ENCODE measurements at places on chromosomes 7 and 10.

- no peak for DNase-seq
Measured at GRCh38 chr10:52785418-52785817, 12.8 kb upstream of the MBL2 start.

DNA sequence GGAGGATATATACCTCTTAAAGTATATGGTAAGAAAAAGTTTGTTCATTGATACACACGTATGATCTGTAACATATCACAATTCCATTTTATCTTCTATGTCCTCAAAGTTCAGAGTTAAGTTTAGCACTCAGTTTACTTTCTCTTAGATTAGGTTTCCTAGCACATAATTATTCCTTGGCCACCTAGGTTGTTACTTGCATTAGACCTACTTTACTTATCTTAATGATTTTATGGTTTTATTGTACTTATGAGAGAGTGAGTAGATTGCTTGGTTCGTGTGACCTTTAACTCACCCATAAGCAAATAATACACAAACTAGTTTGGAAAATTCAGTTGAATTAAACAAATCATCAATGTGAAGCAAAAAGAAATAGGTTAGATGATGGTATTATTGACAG lies 33.9 kb upstream of the SP4 start:
- no peak for DNase-seq

- no peak for DNase-seq
Measured at GRCh38 chr10:30959836-30960210, 71.8 kb downstream of the ZNF438 start.

GRCh38 chr7:131932271-131932670 lies 375.8 kb upstream of the PODXL start:
- no peak for DNase-seq

GRCh38 chr10:96764425-96765060 lies 44.2 kb upstream of the PIK3AP1 start:
- no peak for DNase-seq

DNA sequence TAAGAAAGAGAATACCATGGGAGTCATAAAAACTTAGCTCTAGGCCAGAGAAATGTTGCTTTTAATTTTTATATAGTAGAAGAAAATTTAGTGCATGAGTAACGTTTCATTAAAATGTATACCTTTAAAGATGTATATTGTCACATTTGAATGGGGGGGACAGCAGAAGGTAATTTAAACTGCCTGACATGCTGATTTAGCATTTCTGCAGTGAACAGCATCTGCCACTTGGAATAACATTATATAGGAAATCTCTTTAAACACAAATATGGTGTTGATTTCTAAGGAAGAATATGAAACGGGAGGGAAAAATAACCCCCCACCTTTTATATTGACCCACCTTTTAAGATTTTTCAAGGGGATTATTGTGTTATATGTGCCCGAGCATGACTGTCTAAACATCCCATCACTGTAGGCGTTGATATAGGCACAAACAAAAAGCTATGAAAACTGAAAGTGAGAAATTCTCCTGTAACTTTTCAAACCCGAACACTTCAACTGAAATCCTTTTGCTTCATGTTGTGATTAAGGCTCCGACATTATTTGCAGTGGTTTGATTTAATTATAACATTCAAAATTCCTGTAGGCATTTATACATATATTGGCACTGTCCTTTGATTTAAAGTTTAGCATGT lies 244.7 kb upstream of the CELF2 start:
- no peak for DNase-seq

DNA sequence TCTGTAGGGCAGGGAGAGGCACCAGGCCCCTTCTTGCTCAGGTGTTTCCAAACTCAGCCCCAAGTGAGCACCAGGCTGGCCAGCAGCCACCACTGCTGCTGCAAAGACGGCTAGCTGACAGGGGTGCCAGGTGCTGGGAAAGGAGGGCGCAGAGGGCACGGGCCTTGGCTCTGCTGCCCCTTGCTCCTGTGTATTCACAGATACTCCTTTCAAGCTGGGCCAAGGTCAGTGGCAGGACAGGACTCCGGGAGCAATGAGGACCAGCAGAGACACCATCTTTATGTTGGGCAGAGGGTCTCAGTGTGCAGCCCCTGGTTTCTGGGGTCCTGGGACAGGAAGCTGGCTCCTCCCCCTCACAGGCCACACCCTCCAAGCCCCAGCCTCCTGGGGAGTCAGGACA lies 110.1 kb downstream of the SMURF1 start:
- no peak for DNase-seq
